Muscle of leg (tissue), 16 donors: ENCODE measurements at places on chromosomes 3 and 15. TPM values are rescaled to one million over a fixed set of nuclear protein-coding genes. Genes with fewer than 3 reads are reported as not detected.

DNA sequence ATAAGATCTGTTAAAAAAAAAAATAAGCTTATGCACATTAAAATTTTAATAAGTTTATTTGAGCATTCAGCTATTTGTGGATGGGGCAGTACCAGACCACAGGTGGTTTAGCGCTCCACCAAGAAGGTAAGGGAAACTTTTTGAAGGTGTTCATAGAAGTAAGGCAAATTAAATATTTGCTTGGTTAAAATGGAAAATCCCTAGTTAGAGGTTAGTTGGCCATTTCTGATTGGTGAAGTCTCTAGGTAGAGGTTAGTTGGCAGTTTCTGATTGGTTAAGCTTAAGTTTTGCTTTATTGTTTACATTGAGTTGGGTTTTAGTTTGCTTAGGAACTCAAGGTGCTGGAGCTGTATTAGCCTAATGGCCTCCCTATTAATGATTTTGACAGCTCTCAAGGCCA is 30.7 kb downstream of the SCN11A start:
- no peaks in the 10 kb centered on the region for H3K27me3 ChIP-seq
- H3K4me3 ChIP-seq: no peak overlapping the region
- H3K36me3 ChIP-seq: no peaks in the 10 kb centered on the region
- no peaks in the 10 kb centered on the region for H3K4me1 ChIP-seq
- no peak overlapping the region for H3K27ac ChIP-seq
- DNase-seq: no peak

GRCh38 chr3:152299249-152299976 is 30.7 kb downstream of the MBNL1 start:
- peak overlapping the region; percentile 96 for H3K27ac ChIP-seq
- peak overlapping the region; percentile 56 for H3K4me3 ChIP-seq
- H3K27me3 ChIP-seq: no peaks in the 10 kb centered on the region
- peaks cover 10% of the 10 kb centered on the region for H3K4me1 ChIP-seq
- no peak for DNase-seq
- peaks cover 7% of the 10 kb centered on the region for H3K36me3 ChIP-seq

GRCh38 chr3:73110530-73110929 is 49.1 kb downstream of the EBLN2 start:
- no peak overlapping the region for H3K27ac ChIP-seq
- H3K4me1 ChIP-seq: peaks cover 9% of the 10 kb centered on the region
- no peak for DNase-seq
- no peak overlapping the region for H3K4me3 ChIP-seq
- H3K27me3 ChIP-seq: no peaks in the 10 kb centered on the region
- H3K36me3 ChIP-seq: no peaks in the 10 kb centered on the region

DNA sequence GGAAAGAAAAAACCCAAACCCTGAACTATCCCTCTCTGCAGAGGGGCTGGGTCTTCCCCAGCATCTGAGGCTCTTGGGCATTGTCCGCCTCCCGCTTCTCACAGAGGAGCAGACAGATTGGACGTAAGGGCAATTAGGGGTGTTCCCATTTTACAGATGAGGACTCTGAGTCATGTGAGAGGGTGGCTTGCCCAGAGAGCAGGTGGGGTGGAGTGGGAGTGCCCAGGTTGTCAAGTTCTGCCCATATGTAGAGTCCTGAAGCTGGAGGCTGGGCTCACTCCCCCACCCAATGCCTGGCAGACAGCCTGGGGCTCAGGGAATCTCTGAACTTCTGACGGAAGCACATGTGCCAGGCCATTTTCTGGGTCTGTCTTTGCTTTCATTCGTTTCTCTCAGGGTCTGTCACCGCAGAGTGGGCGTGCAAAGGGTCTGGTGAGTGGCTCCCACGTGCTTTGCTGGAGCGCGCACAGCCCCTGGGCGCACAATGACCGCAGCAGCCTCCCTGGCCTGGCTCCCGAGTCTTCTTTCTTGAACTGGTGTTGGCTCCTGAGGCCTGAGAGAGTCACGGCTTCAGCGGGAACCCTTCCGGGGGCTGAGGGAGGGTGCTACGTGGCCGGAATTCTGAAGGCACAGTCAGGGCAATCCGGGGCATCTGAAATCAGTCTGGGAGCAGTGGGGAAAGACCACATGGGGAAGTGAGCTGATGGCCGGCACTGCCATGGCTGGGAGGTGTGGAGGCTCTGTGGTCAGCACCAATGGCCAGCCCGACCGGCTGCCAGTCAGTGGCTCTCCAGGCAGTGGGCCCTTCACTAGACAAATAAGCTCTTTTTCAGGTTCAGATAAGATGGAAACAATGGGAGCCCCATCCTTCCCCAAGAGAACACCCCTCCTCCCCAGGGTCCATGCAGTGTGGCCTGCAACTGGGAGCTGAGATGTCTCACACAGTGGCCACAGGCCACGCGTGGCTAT is 1.1 kb upstream of the TRPM1 start:
- H3K4me3 ChIP-seq: no peak overlapping the region
- H3K4me1 ChIP-seq: no peaks in the 10 kb centered on the region
- H3K27ac ChIP-seq: no peak overlapping the region
- H3K27me3 ChIP-seq: no peaks in the 10 kb centered on the region
- no peaks in the 10 kb centered on the region for H3K36me3 ChIP-seq

- H3K4me3 ChIP-seq: no peak overlapping the region
- H3K27me3 ChIP-seq: no peaks in the 10 kb centered on the region
- peak; percentile 93 for DNase-seq
- H3K27ac ChIP-seq: peak overlapping the region; percentile 59
- H3K36me3 ChIP-seq: peaks cover 13% of the 10 kb centered on the region
Observed at GRCh38 chr3:45817831-45818522, 21.6 kb upstream of the SLC6A20 start.

- no peaks in the 10 kb centered on the region for H3K27me3 ChIP-seq
- H3K36me3 ChIP-seq: no peaks in the 10 kb centered on the region
- H3K27ac ChIP-seq: no peak overlapping the region
- H3K4me3 ChIP-seq: no peak overlapping the region
- no peaks in the 10 kb centered on the region for H3K4me1 ChIP-seq
Observed at GRCh38 chr15:79724312-79724711, 172.5 kb downstream of the MTHFS start.

DNA sequence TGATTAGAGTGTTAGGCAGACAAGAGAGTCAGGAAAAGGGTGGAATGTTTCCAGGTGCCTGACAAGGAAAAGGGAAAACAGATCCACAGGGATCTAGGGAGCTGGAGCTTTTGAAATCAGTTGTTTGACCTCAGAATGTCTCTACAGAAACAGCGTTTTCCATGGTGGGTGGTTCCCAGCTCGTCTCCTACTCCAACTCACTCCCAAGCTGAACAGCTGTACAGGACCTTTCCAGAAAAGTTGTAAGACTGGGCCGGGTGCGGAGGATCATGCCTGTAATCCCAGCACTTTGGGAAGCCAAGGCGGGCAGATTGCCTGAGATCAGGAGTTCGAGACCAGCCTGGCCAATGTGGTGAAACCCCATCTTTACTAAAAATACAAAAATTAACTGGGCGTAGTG is 55.7 kb upstream of the RYK start:
- peaks cover 23% of the 10 kb centered on the region for H3K4me1 ChIP-seq
- DNase-seq: peak; percentile 73
- no peaks in the 10 kb centered on the region for H3K36me3 ChIP-seq
- H3K27ac ChIP-seq: no peak overlapping the region
- no peaks in the 10 kb centered on the region for H3K27me3 ChIP-seq
- no peak overlapping the region for H3K4me3 ChIP-seq

- H3K27ac ChIP-seq: no peak overlapping the region
- H3K4me3 ChIP-seq: no peak overlapping the region
- no peaks in the 10 kb centered on the region for H3K27me3 ChIP-seq
- H3K4me1 ChIP-seq: no peaks in the 10 kb centered on the region
Observed at GRCh38 chr3:138806376-138807080, 28.2 kb downstream of the PIK3CB start.

- H3K27ac ChIP-seq: no peak overlapping the region
- no peak overlapping the region for H3K4me3 ChIP-seq
- DNase-seq: peak; percentile 19
- no peaks in the 10 kb centered on the region for H3K36me3 ChIP-seq
Observed at GRCh38 chr3:30440147-30440604, 166.2 kb upstream of the TGFBR2 start.

DNA sequence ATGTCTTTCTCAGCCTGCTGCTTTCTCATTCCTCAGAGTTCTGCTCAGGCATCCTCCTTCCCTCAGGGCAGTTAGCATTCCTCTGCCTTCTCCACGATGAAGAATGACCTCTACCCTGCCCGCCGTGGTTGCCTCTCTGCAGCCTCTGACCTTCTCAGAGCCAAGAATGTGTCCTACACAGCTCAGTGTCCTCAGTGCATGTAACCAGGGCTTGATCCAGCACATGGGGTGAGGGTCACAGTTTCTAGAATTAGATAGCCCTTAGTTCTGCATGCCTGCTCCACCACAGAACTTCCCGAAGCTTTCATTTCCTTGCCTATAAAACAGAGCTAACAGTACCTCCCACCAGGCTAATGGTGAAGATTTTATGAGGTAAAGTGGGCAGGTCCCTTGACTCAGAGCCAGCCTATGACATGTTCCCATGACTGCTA is 182.1 kb downstream of the CLSTN2 start:
- H3K27ac ChIP-seq: no peak overlapping the region
- no peak overlapping the region for H3K4me3 ChIP-seq
- H3K4me1 ChIP-seq: no peaks in the 10 kb centered on the region

DNA sequence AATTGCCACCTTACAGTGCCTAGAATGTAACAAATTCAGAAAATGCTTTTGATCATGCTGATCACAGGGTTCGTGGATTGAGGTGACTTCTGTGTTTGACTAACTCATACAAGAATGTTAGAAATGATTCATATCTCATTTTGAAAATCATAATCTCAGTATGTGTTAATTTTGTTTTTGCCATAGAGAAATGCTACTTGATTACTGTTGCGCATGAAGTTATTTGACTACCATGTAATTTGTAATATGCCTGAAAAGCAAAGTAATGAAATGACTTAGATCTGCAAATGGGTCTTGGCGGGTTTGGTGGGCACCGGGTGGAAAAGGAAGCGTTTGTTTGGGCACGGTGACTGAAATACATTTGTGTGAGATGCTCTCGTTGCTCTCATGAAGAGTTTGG is 173.6 kb upstream of the BHLHE40 start:
- H3K36me3 ChIP-seq: peaks cover 11% of the 10 kb centered on the region
- H3K27me3 ChIP-seq: no peaks in the 10 kb centered on the region
- no peak overlapping the region for H3K4me3 ChIP-seq
- H3K4me1 ChIP-seq: peaks cover 27% of the 10 kb centered on the region
- no peak for DNase-seq
- H3K27ac ChIP-seq: no peak overlapping the region

GRCh38 chr3:20904671-20905070 is 718.7 kb upstream of the SGO1 start:
- H3K27me3 ChIP-seq: no peaks in the 10 kb centered on the region
- H3K27ac ChIP-seq: no peak overlapping the region
- H3K4me3 ChIP-seq: no peak overlapping the region
- DNase-seq: no peak
- H3K4me1 ChIP-seq: no peaks in the 10 kb centered on the region
- no peaks in the 10 kb centered on the region for H3K36me3 ChIP-seq

- H3K4me1 ChIP-seq: no peaks in the 10 kb centered on the region
- H3K27ac ChIP-seq: no peak overlapping the region
- H3K36me3 ChIP-seq: no peaks in the 10 kb centered on the region
- H3K27me3 ChIP-seq: no peaks in the 10 kb centered on the region
- DNase-seq: no peak
Observed at GRCh38 chr3:108251265-108251664, 29.0 kb upstream of the IFT57 start.

DNA sequence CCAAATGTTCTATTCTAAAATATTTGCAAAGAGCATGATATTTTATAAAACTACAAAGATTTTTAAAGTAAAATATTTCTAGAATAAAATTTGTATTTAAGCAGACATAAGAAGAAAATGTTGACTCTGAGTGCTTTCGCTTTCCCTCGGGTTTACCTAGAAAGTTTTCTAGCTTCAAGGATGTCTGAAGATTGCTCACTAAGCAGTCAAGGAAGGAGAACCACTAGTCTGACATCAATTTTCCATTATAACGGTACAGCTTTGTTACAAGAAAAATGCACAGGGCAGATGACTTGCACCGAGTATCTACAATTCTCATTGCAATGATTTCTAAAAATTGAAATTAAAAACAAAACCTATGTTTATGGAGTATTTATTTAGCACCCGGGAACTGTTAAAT is 14.2 kb downstream of the GPR15 start:
- no peak overlapping the region for H3K4me3 ChIP-seq
- no peaks in the 10 kb centered on the region for H3K27me3 ChIP-seq
- DNase-seq: no peak
- no peaks in the 10 kb centered on the region for H3K4me1 ChIP-seq
- no peaks in the 10 kb centered on the region for H3K36me3 ChIP-seq
- H3K27ac ChIP-seq: no peak overlapping the region

DNA sequence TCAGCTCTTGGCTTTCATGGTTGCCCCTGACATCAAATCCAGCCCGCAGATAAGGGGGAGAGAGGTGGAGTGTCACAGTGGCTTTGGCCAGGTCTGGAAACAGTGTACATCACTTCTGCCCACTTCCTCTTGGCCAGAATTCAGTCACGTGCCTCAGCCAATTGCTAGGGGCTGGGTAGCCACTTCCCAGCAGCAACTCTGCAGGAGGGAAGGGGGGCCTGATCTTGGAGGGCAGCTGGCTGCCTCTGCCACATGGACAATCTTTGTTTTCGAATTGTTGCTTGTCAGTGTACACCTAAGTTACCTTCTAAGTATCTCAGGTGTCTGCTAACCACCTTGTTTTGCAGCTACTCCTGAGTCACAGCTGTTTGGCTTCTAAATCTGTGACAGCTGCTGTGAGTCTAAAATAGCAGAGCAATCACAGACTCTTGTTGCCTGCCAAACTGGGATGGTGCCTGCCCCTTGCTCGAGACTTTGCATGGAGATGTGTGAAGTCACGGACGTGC is 41.0 kb upstream of the LIMD1 start:
- peaks cover 77% of the 10 kb centered on the region for H3K4me1 ChIP-seq
- no peak overlapping the region for H3K4me3 ChIP-seq
- H3K27ac ChIP-seq: peak overlapping the region; percentile 90
- peak; percentile 92 for DNase-seq
- H3K36me3 ChIP-seq: no peaks in the 10 kb centered on the region

GRCh38 chr3:175383371-175383770 is 524.2 kb downstream of the NAALADL2 start:
- no peaks in the 10 kb centered on the region for H3K27me3 ChIP-seq
- no peaks in the 10 kb centered on the region for H3K36me3 ChIP-seq
- no peak for DNase-seq
- H3K4me1 ChIP-seq: no peaks in the 10 kb centered on the region

- peaks cover 22% of the 10 kb centered on the region for H3K4me1 ChIP-seq
- H3K27ac ChIP-seq: no peak overlapping the region
- peaks cover 13% of the 10 kb centered on the region for H3K36me3 ChIP-seq
- H3K27me3 ChIP-seq: no peaks in the 10 kb centered on the region
- no peak for DNase-seq
- H3K4me3 ChIP-seq: no peak overlapping the region
Observed at GRCh38 chr15:74863239-74864056, 9.7 kb downstream of the SCAMP2 start.

SYNPR gene
- 0.04 TPM for total RNA-seq

PLSCR4 gene
- 19.4 TPM for total RNA-seq

PYGO1 gene
- 15.6 TPM for total RNA-seq

RLBP1 gene
- not detected for total RNA-seq

PLAAT1 gene
- 24.3 TPM for total RNA-seq

ARPIN gene
- total RNA-seq: 10.1 TPM

IL20RB gene
- total RNA-seq: 0.84 TPM
